ENCODE measurements at places on chromosomes 1 and 21.

GRCh38 chr1:222953585-222953984, 138.7 kb downstream of the DISP1 start:
- DNase-seq = no peak

- no peak for DNase-seq
Observed at GRCh38 chr1:113041569-113042284, 31.3 kb upstream of the LRIG2 start.

GRCh38 chr1:230827801-230828200, 40.5 kb downstream of the C1orf198 start:
- no peak for DNase-seq

DNA sequence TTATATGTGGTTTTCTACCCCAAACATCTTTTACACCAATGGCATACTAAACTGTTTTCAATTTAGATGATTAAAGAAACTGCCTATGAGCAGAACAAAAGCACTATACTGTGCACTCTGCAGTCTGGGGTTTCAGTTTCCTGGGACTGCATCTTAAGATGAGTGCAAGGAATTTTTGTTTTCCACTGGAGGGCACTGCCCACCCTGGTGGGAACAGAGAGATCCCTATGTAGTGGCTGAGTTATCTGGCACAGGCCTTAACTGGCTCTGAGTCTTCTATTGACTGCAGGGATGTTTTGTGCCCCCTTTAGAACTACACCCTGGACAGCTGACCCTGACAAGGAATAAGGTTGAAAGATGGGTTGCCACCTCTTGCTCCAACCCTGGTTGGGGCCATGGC, 12.0 kb downstream of the PROK1 start:
- DNase-seq = peak; percentile 20

- no peak for DNase-seq
Observed at GRCh38 chr1:94143173-94143808, 22.3 kb upstream of the ABCA4 start.

DNA sequence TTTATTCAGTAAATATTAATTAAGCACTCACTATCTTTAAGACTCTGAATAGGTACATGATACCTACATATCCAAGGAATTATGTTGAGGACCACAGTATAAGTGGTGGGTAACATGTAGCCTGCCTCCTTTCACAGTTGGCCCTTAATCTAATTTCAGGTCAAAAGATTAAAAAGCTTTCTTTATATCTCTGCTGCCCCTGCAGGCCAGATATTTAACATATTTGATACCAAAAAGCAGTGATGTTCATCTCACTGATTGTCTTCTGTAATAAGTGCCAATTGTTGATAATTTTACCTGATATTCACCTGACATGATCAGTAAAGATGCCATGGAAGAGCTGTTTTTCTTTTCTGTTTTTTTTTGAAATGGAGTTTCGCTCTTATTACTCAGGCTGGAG, 36.5 kb downstream of the RLF start:
- no peak for DNase-seq

GRCh38 chr1:19734472-19734999, 65.2 kb downstream of the TMCO4 start:
- DNase-seq = peak; percentile 73

- DNase-seq = no peak
Observed at GRCh38 chr1:201290551-201290950, 7.2 kb downstream of the PKP1 start.

- no peak for DNase-seq
Observed at GRCh38 chr1:39729030-39729429, 9.7 kb upstream of the PPIE start.

GRCh38 chr1:214500340-214501055, 50.9 kb downstream of the PTPN14 start:
- peak; percentile 70 for DNase-seq

- peak; percentile 58 for DNase-seq
Observed at GRCh38 chr1:26094677-26095383, 16.8 kb upstream of the PDIK1L start.

DNA sequence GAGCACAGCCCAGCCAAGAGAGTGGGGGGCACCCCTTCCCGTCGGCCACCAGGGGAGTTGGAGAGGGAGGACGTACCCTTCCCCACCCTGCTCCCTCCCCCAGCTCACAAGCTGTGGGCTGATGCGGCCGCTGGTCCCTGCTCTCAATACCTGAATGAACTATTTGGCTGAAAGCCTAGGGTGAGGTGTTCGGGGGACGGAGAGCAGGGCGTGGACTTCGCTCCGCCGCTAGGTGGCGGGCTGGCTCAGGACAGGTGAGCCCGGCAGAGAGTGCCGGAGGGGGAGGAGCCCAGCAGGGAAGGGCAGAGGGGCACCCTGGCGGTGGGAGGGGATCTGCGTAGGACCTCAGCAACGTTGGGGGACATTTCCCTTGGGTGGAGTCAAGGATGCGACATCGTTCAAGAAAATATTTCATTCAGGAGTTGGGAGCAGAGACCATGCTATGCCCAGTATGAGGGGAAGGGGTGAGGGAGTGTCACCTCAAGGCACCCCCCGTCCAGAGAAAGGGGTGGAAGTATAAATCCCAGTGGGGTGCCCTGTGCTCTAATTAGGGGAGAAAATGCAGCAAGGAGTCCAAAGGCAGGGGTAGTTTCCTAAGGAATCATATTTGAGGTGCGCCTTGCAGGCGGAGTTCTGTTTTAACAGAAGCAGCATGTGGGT, 12.0 kb upstream of the RHBG start:
- DNase-seq = peak; percentile 40

DNA sequence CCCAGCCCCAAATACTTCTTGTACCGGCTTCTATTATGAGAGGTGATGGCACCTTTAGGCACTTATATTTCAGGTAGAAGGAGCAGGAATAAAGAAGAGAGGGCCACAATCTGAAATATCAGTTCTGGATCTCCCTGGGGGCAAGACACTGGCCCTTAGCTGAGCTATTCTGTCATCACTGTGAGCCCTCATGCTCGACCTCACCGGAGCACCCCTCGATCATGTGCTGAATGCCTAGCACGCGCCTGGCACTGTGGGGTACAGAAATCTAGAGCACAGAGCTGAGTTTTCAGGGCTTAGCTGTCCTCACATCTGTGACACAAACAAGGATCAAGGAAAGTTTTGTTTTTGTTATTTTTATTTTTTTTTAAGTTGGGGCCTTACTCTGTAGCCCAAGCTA, 7.6 kb upstream of the MX1 start:
- no peak for DNase-seq

GRCh38 chr1:246897302-246897701, 34.4 kb downstream of the AHCTF1 start:
- no peak for DNase-seq

DNA sequence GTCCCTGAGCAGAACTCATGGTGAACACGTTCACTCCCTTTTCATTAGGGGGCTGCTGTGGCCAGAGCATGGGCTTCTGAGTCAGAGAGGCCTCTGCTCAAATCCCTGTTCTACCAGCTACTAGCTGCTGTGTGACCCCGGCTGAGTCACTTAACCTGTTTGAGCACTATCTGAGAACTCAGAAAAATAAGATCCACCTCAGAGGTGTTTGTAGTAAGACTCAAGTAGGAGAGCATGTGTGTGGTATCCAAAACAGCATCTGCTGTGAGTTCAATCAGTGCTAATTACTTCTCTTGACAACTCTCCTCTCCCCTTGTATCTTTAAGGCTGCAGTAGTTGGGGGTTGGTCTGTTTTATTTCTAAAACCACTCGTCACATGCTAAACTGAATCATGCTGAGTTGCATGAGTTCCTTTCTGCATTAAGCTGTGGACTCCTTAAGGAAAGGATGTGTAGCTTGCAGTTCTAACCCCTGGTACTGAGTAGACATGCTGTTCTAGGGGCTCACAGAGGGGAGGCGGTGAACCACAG, 39.7 kb upstream of the JUN start:
- DNase-seq = peak; percentile 86

DNA sequence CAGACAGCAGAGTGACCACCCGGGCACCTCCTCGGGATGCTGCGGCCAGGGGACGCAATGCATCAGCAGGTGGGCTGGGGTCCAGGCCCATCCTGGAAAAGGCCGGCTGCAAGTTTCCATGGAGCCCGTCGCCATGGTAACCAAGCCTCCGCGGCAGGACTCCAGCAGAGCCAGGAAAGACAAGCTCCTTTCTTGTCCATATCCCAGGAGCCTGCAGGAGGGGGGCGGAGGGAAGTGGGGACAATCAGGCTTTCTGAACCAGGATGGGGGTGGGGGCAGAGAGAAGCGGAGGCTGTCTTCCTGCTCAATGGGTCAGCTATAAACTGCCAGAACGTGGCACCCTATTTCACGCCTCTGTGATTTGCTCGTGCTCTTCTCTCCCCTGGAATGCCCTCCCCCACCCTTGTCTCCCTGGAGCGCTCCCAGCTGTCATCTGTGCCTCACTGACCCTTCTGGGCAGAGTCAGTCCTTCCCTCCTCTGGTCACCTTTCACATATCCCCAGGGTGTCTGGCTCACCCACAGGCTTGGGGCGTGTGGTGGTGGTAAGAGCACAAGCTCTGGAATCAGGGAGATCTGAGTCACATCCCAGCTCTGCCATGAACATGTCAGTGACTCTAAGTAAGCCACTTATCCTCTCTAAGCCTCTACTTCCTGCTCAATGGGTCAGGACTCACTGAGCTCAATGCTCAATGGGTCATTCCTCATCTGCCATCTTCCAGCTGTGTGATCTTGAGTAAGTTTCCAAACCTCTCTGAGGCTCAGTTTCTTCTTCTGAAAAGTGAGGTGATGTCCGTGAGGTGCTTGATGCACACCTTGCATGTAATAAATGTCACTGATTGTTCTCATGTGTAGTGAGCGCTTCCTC, 58.9 kb upstream of the LAPTM5 start:
- peak; percentile 96 for DNase-seq

All from EH (cell line).